Left ventricle myocardium inferior (tissue), 1 donor: ENCODE measurements at places on chromosomes 7 and 10. TPM values are rescaled to one million over a fixed set of nuclear protein-coding genes. Genes with fewer than 3 reads are reported as not detected.

Gene ACTL6B
- total RNA-seq = not detected

Gene OPN1SW
- total RNA-seq = not detected

Gene MDFIC
- total RNA-seq = 26.5 TPM

Gene LMOD2
- 888 TPM for total RNA-seq

Gene CCM2
- 24.5 TPM for total RNA-seq

Gene OR2F2
- total RNA-seq = not detected

Gene OR6B1
- total RNA-seq = not detected

Gene FAM25G
- total RNA-seq = not detected

Gene IFIT2
- total RNA-seq = 4.5 TPM

Gene DNAH11
- total RNA-seq = 0.74 TPM

Gene LRRN3
- total RNA-seq = 7.4 TPM

Gene ASAH2B
- 6.8 TPM for total RNA-seq

Gene MCM7
- total RNA-seq = 21.1 TPM

Gene TFEC
- 1.7 TPM for total RNA-seq

Gene TSPAN12
- 68.7 TPM for total RNA-seq

Gene HTR5A
- total RNA-seq = not detected

Gene PRKCQ
- total RNA-seq = 0.16 TPM

Gene AKR1C3
- 27.1 TPM for total RNA-seq

Gene MEOX2
- total RNA-seq = 7.7 TPM

Gene DYDC2
- total RNA-seq = not detected

Gene SPDYE1
- not detected for total RNA-seq

Gene CDHR3
- total RNA-seq = 11.4 TPM

Gene C10orf53
- total RNA-seq = not detected

Gene LSM5
- 39.5 TPM for total RNA-seq

Gene SPDYE9
- total RNA-seq = not detected

Gene HTR7
- 0.22 TPM for total RNA-seq

Gene RARRES2
- total RNA-seq = 17.6 TPM

Gene ADAMTS14
- total RNA-seq = 0.47 TPM

Gene SLC18A2
- 0.05 TPM for total RNA-seq

Gene HEPACAM2
- total RNA-seq = not detected

Gene STEAP1B
- total RNA-seq = 0.63 TPM

Gene DDC
- total RNA-seq = not detected

Gene ARHGAP22
- 3.8 TPM for total RNA-seq

Gene MTPN
- total RNA-seq = 67.9 TPM

Gene SUPV3L1
- 36.8 TPM for total RNA-seq

Gene PLEKHA8
- 3.3 TPM for total RNA-seq

Gene CNTNAP2
- total RNA-seq = 0.99 TPM

Gene CCDC7
- total RNA-seq = 24.7 TPM

Gene NKX2-3
- total RNA-seq = not detected

Gene CRHR2
- 0.19 TPM for total RNA-seq

Gene AKR1C4
- not detected for total RNA-seq

Gene PIP4K2A
- 12.6 TPM for total RNA-seq

Gene GPR141
- total RNA-seq = 0.33 TPM
